ENCODE measurements at places on chromosomes 4 and X.

DNA sequence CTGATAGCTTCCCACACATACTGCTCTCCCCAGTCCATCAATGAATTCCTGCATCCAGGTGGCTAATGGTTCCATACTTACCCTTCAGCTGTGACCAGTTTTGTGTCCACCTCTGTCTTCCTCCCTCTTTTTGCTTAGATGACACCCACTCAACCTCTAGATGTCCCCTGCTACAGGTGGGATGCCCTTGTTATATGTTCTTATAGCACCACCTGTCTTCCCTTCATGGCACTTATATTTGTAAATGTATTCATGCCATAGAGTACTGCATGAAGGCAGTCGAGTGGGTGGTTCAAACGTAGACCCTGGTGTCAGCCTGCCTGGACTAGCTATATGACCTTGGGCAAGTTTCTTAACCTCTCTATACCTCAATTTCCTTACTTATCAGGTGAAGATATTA lies 6.5 kb upstream of the USP46 start:
- DNase-seq = peak; percentile 7

DNA sequence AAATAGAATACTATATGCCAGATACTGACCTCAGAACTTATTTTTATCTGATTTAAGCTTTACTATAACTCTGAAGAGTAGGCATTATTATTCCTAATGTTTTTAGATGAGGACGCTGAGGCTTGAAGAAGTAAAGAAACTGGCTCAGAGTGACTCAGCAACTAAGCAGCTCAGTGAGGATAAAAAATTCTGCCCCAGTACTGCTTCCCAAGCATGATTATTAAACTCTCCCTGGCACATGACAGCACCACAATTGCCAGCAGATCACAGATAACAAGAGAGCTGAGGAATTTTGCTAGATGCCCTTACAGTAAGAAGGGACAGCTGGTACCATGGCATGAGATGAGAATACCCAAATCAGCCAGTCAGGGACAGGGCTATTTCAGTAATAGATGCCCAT lies 219.4 kb downstream of the NKX6-1 start:
- peak; percentile 12 for DNase-seq

GRCh38 chr4:83358410-83358809 lies 23.8 kb upstream of the HPSE start:
- DNase-seq = peak; percentile 37

DNA sequence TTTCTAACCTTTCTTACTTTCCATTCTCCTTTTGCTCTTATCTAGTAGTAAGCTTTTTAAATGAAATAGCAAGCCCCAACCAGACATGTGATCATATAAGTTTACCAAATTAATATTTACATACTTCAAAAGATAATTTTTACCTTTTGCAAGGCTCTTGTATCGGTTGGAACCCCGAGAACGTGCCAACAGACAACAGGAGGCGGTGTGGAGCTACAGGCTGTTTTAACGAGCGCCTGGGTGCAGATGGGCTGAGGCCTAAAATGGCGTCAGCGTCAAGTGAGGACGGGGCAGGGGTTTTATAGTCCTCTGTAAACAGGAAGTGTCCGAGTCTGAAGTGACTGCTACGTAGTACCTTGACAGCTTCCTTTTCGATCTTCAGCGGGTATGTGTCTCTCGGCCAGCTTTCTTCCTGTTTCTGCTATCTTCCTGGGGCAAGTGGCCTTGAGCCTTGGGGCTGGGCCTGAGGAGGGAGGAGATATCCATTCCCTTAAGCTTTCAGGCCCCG lies 342.7 kb downstream of the GALNTL6 start:
- no peak for DNase-seq

- no peak for DNase-seq
Measured at GRCh38 chr4:125838924-125839323, 524.2 kb downstream of the FAT4 start.

DNA sequence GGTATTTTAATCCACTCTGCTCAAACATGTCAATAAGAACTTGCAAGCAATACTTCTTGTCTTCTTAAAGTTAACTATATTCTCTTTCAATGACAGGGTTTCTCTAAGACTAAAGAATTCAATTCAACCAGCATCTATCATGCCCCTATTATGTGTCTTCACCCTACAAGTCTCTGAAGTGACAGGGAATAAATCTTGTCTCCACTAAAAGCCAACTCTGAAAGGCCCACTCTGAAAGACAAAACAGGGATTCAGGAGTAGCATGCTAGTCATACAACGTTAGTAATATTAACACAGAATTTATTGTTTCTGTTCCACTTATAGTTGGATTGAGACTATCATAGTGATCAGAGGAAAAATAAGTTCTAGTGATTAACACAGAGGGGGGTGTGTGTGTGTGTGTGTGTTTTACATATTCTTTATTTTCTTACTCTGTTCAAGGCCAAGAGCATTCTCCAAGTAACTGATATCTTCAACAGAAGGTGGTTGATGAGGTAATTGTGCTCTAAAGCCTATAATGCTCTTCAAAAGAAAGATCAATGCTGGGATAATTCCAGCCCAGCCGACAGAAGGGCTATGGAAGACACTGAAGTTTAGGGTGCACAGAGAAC lies 122.4 kb upstream of the DCLK2 start:
- DNase-seq = no peak

GRCh38 chrX:30572004-30572403 lies 5.6 kb downstream of the TASL start:
- DNase-seq = no peak

DNA sequence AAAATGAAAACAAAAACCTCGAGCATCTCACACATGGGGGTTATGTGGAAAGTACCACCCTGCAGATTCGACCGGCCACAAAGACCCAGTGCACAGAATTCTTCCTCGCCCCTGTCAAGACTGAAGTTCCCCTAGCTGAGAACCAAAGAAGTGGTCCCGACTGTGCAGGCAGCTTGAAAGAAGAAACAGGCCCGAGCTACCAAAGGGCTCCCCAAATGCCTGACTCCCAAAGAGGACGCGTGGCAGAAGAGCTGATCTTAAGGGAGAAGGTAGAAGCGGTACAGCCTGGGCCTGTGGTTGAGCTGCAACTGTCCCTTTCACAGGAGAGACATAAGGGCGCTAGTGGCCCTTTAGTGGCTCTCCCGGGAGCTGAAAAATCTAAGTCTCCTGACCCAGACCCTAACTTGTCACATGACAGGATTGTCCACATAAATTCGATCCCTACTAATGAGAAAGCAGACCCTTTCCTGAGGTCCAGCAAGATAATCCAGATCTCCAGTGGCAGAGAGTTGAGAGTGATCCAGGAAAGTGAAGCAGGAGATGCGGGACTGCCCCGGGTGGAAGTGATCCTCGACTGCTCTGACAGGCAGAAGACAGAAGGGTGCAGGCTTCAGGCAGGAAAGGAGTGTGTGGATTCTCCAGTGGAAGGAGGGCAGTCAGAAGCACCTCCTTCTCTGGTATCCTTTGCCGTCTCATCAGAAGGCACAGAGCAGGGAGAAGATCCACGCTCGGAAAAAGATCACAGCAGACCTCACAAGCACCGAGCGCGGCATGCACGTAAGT lies 108.8 kb upstream of the MYOZ2 start:
- DNase-seq = peak; percentile 28

GRCh38 chrX:11580789-11581188 lies 84.9 kb downstream of the ARHGAP6 start:
- no peak for DNase-seq

- peak; percentile 66 for DNase-seq
Measured at GRCh38 chr4:66575008-66575696, 904.9 kb upstream of the EPHA5 start.

- DNase-seq = no peak
Measured at GRCh38 chr4:137116144-137116543, 416.1 kb downstream of the PCDH18 start.

GRCh38 chr4:40840985-40841571 lies 91.3 kb downstream of the NSUN7 start:
- DNase-seq = peak; percentile 33

DNA sequence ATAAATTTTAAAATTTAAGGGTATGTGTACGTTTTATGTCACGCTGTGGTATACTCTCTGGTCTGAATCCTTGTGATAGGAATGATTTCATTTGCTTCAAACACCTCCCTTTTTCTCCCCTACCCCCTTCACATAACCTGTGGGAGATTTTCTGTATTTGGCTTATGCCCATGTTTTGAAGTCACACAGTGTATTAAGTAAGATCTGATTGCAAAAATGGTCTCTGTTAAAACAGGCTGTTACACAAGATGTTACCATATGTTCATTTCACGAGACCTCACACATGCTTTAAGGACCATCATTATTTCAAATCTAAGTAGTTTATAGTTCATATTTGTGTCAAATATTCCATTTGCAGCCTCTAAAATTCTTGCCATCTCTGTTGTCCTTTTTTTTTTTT lies 63.5 kb downstream of the TMEM131L start:
- no peak for DNase-seq

DNA sequence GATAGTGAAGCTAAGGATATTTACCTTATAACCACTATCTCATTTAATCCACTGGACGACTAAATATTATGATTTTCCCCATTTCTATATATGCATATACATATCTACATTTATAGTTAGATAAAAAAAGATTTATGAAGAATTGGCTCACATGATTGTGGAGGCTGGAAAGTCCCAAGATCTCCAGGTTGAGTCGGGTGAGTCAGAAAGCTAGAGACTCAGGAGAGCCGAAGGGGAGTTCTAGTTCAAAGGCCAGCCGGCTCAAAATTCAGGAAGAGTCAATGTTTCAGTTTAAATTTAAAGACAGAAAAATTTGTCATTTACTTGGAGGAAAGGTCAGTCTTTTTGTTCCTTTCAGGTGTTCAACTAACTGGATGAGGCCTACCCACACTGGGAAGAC lies 158.2 kb upstream of the CPEB2 start:
- DNase-seq = no peak

GRCh38 chr4:478373-478772 lies 20.6 kb downstream of the ZNF721 start:
- no peak for DNase-seq

DNA sequence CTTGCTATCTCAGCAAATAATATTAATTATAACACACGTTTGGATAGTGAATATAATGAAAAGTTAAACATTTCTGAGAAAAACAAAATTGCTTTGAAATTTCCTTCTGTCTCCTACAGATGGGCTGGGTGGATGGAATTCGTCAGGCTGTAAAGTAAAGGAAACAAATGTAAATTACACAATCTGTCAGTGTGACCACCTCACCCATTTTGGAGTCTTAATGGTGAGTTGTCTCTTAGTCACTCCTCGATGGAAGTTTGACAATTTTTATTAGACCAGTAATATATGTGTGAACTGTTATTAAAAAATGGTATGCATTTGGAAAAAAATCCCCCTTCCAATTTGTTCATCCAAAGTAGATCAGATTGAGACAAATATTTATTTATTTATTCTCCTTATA lies 92.5 kb upstream of the BRS3 start:
- no peak for DNase-seq

DNA sequence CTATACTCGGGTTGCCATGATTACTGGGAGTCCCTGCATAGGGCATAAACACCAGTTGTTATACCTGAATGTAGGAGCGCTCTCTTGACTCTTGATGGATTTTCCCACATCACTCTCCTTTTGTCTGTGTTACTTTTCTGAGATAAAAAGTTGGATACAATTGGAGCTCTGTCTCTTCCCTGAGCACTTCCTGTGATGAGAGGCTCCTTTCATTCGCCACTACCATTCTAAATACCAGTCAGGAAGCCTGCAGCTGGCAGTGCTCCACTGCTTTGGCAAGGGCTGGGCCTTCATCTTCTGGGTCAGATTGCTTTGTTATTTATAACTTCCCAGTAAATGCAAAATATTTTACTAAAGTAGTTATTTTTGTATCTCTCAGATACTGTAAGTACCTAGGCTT lies 13.9 kb downstream of the TCEANC start:
- no peak for DNase-seq

DNA sequence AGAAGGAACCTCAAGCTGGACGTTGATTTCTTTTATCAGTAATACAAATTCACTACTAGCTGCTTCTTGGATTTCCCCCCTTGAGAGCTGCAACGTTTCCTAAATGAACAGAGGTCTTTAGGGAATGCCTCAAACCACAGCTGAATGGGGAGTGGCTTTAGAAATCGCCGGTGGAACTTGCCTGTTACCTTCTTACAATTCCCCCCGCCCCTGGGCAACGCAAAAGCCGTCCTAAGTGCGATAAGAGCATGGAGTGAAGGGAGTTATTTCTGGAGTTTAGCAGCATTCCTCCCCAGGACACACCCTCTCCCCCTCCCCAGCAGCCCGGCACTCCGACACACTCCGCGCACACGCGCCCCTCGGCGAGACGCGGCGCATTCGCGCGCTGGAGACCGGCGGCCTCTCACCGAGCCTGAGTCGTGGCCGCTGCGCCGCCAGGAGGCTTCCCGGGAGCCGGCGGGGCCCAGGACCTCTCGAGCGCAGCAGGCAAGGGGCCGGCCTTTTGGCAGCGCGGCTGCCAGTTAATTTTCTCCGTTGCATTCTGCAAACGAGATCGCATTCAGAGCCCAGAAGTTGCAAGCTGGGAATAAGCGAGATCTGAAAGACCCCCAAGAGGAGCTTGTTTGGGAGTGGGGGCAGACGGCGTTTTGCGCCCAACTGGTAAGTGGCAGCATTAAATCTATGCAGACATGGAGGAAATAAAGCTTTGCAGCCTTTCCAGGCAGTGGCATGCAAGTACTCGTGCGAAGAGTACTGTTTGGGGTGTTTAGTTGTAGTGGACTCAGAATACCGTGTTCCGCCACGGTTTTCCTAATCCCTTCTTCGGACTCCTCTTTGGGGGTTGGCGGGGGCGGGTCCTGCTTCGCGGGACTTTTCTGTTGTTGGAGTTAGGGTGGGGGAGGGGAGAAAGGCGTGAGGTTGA lies 134.7 kb downstream of the PALLD start:
- peak; percentile 73 for DNase-seq

DNA sequence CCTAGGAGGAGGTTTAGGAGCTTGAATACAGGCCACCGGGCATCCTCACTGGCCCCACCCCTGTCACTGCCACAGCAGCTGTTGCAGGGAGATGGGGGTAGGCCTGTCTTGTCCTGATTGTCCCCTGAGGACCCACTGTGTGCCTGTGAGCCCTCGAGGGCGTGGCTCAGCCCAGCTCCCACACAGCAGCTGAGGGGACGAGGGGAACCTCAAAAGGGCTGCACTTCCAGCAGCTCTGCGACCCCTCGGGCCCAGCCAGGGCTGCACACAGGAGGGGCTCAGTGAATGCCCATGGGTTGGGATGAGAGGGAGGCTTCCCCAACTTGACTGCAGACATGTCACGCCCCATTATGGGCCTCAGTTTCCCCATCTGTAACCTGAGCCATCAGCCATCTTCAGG lies 225.9 kb downstream of the AFAP1 start:
- no peak for DNase-seq

- peak; percentile 31 for DNase-seq
Measured at GRCh38 chrX:45505214-45505613, 304.5 kb upstream of the DIPK2B start.

- DNase-seq = no peak
Measured at GRCh38 chr4:122635205-122635604, 14.3 kb upstream of the IL21 start.

- peak; percentile 44 for DNase-seq
Measured at GRCh38 chr4:47668810-47669408, 169.0 kb downstream of the CORIN start.

- DNase-seq = no peak
Measured at GRCh38 chr4:97646997-97647396, 496.3 kb downstream of the STPG2 start.

Data from A549 (cell line).